ENCODE measurements at places on chromosomes 2 and 18. TPM values are rescaled to one million over a fixed set of nuclear protein-coding genes. Genes with fewer than 3 reads are reported as not detected.

GRCh38 chr2:233492751-233493150 is 73.8 kb downstream of the USP40 start:
- peaks cover 10% of the 10 kb centered on the region for H3K4me1 ChIP-seq
- DNase-seq, result no peak
- H3K27me3 ChIP-seq, result no peaks in the 10 kb centered on the region
- H3K27ac ChIP-seq, result no peak overlapping the region
- no peak overlapping the region for H3K4me3 ChIP-seq

DNA sequence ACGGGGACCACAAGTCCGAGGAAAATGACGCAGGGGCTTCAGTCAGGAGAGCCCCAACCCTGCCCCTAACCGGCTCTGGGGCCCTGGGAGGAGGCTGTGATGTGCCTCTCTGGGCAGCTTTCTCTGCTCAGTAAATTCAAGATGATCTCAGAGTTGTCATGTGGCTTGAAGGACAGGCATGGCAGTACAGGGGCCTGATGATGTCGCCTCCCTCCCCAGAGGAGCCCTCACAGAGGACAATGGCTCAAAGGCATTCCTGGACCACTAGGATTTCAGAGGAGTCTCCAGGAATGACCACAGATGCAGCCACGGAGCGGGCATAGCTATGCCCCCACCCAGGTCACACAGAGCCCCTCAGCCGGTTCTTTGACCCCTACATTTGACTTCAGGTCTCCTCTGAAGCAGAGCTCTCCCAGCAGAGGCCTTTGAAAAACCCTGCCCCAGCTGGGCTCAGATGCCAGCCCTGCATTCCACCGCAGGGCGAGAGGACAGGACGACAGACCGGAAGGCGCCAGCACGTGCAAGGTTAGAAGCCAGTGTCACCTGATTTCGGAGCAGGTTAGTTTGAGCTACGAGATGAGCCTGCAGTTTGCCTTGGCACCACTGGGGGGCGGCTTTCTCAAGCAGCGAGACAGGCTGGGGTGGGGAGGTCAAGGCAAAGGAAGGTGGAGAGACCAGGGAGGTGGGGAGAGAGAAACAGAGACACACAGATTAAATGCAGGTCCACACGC is 39.2 kb downstream of the BIN1 start:
- peaks cover 44% of the 10 kb centered on the region for H3K4me1 ChIP-seq
- no peak overlapping the region for H3K4me3 ChIP-seq
- peak overlapping the region; percentile 59 for H3K27ac ChIP-seq
- no peaks in the 10 kb centered on the region for H3K27me3 ChIP-seq
- no peak for DNase-seq

GRCh38 chr2:128069769-128070168 is 21.2 kb upstream of the UGGT1 start:
- H3K27me3 ChIP-seq, result no peaks in the 10 kb centered on the region
- H3K27ac ChIP-seq, result no peak overlapping the region

DNA sequence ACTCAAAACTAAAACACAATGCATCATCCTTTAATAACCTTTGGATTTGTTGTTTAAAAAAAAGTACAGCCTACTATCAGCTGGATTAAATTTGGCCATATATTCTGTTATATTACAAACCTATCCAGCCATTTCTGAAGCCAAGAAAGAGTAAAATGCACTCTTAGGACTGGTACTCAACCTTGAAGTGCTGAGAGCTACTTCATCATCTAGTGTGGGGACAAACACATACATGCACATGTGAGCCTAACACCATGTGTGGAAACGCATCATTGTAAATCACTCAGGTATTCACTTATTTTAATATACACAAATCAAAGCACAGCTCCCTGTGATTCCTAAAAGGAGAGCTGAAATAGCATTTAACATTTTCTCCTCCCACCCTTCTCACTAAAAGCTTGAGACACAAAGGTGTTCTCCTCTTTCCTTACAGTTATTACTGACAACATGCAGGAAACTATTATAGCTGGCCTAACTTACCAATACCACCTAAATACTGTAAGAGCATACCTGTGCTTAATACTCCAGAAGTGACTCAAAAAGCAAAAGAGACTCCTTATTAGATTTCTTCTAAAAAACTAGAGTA is 7.5 kb downstream of the BAZ2B start:
- DNase-seq, result no peak
- H3K4me3 ChIP-seq, result no peak overlapping the region
- no peaks in the 10 kb centered on the region for H3K27me3 ChIP-seq

The ACMSD gene
- total RNA-seq, result not detected

The METAP1D gene
- 4.4 TPM for total RNA-seq
